ENCODE measurements at places on chromosomes 1 and 21. TPM values are rescaled to one million over a fixed set of nuclear protein-coding genes. Genes with fewer than 3 reads are reported as not detected.
A peak's percentile ranks its signal among the peaks of the same experiment; 100 is the strongest.

DNA sequence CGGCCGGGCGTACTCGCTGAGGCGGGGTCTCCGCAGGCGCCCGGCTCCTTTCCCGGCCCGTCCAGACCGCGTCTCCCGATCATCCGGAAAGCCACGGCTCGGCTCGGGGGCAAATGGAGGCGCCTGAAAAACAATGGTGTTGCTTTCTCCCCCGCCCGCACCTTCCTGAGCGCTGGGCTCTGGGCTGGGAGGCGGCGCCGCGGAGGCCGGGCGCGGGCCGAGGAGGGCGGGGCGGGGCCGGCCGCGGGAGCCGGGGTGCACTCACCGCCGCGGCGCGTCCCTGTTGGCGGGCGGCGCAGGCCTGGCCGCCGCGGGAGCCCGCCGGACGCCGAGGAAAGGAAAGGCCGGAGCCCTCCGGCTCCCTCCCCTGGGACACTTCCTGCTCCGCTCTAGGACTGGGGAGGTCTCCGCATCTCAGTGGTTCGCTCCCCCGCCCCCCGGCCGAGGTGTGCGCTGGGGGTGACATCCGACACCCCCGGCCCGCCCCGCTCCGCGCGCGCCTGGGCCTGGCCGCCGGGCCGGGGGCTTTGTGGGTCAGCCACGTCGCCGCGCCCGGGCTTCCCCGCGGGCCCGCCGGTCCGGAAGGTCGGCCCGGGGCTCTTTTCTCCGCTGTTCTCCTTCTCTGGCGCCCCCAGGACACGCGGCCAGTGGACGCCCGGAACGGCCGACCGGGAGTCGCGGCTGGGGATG, at the start of gene ZNF496:
ZNF496 (minus strand) TSS at position 343 of the 690 bp plus-strand sequence. CDS start 2,289 bp downstream, outside the sequence.
- DNase-seq, result peak; percentile 75

DNA sequence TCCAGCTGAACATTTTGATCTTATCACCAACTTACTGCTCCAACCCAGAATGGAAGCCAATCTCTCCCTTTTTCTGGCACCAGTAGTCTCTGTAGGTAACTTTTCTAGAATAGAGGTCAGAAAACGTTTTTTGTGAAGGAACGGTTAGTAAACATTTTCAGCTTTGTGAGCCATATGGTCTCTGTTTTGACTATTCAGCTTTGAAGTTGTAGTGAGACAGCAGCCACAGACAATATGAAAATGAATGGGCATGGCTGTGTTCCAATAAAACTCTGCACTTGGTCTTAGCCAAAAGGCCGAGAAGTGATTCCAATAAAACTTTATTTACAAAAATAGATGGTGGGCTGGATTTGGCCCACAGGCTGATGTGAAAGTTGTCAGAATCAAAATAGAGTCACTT, 28.9 kb downstream of the MAP10 start:
- DNase-seq, result no peak

GRCh38 chr1:86503406-86504136, 34.8 kb downstream of the CLCA1 start:
- no peak for DNase-seq

DNA sequence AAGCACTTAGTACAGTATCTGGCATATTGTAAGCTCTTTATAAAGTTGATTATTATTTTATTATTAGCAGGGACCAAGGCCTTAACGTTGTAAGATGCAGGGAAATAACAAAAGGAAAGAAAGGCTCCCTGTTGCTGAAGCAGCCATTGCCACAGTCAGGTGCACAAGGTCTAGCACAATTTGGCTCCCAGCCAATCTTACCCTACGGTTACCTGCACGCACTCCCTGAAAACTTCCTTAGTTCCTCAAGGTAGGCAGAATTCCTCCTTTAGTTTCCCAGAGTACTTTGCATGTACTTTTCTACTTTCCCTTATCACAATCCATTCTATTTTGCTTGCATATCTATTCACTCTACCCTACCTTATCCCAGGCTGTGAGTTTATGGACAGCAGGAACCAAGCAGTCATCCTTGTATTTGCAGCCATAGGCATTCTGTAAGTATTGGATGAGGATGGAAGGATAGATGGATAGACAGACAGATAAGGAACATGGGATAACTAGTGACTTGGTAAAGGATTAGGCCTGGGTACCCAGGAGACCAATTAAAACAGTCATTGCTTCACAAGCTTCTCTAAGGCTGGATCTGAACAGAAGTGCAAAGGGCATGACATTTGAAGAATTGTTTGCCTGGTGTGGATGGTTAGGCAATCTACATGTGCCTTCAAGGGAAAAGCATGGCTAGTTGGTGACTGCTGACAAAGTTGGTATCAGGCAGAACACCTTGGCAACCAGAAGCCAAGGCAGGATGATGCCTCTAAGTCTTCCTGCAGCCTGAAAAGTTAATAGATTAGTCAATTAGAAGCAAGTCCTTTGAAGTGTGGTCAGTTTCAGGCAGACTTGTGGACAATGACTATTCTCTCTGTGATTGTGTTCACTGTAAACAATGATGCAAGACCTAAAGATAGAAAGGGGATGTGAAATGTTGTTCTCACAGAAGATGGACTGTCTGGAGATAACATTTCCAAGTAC, 20.8 kb upstream of the JAK1 start:
- no peak for DNase-seq

DNA sequence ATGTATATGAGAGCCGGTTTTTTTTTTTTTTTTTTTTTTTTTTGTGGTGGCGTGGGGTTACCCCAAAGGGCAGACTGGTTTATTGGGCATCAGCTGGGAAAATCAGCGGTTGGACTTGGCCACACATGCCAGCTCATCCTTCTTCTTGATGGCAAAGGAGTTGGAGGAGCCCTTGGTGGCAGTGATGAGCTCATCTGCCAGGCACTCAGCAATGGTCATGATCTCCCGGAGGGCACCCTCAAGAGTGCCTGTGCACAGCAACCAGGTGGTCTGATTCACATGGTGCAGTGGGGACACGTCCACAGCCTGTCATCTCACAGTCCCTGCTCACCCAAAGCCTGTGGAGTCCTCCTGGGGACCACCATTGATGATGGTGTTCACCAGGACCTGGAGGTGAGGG, 62.0 kb downstream of the MRPS6 start:
- no peak for DNase-seq

GRCh38 chr1:226491093-226491850, 57.3 kb upstream of the STUM start:
- no peak for DNase-seq

DNA sequence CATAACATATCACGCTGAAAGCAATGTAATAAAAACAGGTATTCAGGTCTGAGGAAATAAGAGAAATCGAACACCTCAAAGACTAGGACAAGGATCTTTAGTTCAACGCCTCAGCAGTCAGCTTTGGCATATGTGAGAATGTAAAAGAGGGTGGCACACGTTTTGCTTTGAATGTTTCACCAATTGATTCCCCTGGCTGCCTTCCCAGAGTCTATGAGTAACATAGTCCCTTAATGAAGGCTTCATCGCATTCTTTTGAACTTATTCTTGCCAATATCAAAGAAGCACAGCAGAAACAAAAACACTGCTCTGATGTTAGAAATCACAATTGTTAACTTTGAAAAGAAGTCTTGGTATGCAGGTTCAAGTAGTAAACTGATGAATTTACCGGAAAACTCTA, 764.8 kb downstream of the ADGRL2 start:
- no peak for DNase-seq

DNA sequence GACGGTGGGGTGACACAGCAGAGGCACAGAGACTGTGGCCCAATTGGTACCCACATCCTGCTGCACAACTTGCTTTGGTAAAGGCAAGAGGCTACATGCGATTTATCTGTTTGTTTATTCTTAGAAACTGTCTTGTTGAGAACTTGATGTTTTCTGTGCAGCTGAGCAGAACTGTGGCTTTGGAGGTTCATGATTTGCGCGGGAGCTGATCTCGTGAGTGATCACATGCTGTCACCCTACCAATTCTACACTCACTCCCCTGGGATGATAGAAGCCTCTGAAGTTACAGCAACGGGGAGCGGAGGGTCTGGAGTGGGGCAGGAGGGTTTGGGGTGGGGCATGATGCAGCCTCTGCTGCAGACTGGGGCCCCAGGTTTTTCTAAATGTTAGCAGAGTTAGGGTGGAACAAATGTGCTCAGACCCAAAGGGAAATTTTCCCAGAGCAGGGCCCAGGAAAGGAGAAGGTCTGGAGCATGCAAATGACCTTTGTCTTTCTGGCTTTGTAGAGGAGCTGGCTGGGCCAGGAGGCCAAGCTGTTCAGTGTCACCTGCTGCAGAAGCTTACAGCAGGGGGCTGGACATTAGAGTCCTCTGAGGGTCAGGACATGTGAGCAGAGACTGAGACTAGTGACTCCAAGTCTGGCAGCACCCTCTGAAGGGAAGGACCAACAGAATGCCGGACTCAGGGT, 83.6 kb downstream of the GRIK3 start:
- DNase-seq, result no peak

- DNase-seq, result no peak
Observed at GRCh38 chr1:112988367-112988766, 32.4 kb upstream of the SLC16A1 start.

DNA sequence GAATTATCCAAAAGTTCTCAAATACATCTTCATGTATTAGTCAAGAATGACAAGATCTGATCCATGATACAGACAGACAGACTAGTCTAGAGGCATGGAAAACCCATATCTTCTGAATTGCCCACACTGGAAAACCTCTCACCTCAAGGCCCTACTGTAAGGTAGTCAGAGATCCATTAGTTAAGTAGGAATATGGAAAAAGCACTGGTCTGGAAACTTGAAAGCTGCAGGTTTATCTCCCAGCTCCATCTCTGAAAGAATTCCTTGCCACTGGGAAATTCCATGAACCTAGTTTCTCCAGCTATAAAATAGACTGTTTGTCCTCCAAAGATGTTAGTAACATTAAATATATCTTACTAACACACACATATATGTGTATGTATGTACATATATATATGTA, 169.2 kb downstream of the AKT3 start:
- DNase-seq, result no peak

GRCh38 chr21:26795866-26796329, 49.3 kb downstream of the ADAMTS1 start:
- no peak for DNase-seq

- DNase-seq, result no peak
Observed at GRCh38 chr1:234573711-234574299, 36.2 kb downstream of the IRF2BP2 start.

GRCh38 chr1:208089761-208090370, 154.3 kb downstream of the PLXNA2 start:
- no peak for DNase-seq

GRCh38 chr1:61642475-61643232, 82.3 kb downstream of the TM2D1 start:
- DNase-seq, result no peak

DNA sequence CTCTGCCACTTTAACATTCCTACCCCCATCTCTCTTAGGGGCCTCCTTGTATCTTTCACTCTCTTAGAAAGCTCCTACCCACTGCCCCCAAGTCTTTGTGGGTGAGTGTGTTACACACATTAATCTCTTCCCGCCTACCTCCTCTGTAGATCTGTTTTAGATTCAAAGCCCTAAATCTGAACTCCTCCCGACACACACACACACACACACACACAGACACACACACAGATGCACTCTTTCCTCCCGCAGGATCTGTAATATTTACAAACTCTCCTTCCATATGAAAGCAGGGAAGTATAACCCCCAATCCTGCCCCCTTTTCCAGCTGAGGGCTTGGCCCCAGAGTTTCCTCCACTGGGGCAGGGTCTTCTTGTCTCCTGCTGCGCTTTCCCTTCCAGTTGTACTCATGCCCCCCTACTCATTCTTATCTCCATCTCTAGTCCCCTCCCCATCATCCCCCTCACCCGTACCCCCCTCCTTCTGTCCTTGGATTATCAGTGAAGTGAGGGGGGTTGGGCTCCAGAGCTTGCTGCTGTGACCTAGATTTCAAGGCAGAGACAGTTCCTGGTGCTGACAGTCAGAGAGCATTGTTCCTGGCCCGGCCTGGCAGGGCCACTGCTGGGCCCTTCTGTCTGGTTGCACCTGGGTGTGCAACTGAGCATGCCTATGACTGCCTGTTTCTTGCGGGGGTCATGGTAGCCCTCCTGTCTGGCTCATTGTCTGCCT, 4.3 kb downstream of the PEA15 start:
- no peak for DNase-seq

The RSRP1 gene
- total RNA-seq, result 60.4 TPM

The WNT4 gene
- 0.16 TPM for total RNA-seq
